ENCODE measurements at places on chromosomes 5 and 9.
A peak's percentile ranks its signal among the peaks of the same experiment; 100 is the strongest.

DNA sequence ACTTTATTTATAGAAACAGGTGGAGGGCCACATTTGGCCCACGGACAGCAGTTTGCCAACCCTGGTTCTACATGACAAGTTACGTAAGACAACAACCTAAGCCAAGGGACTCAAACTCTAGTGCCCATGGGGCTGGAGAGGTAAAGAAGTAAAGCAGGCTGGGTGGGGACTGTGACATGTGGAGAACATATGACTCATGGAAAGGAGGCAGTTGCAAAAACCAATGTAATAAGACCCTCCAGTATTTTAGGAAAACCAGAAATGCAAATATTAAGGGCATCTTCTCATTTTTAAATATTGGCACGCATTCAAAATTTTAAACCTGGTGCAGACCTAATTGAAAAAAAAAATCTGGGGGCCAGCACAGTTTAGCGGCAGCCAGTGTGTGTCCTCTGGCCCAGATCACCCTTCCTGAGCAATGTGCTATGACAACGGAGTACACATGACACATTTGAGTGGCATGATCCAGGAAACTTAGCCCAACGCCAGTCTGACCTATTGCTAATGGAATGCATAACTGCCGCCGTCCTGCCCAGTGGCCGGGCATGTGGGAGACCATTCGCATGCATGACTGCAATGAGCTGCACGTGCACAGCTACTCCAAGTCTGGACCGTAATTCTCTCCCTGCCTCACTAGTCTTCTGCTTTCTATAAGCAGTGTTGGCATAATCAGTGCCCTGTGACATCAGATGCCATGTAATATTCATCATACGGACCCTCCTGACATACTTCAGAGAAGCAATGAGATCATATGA lies 97.2 kb downstream of the SH3TC2 start:
- peak; percentile 94 for DNase-seq

DNA sequence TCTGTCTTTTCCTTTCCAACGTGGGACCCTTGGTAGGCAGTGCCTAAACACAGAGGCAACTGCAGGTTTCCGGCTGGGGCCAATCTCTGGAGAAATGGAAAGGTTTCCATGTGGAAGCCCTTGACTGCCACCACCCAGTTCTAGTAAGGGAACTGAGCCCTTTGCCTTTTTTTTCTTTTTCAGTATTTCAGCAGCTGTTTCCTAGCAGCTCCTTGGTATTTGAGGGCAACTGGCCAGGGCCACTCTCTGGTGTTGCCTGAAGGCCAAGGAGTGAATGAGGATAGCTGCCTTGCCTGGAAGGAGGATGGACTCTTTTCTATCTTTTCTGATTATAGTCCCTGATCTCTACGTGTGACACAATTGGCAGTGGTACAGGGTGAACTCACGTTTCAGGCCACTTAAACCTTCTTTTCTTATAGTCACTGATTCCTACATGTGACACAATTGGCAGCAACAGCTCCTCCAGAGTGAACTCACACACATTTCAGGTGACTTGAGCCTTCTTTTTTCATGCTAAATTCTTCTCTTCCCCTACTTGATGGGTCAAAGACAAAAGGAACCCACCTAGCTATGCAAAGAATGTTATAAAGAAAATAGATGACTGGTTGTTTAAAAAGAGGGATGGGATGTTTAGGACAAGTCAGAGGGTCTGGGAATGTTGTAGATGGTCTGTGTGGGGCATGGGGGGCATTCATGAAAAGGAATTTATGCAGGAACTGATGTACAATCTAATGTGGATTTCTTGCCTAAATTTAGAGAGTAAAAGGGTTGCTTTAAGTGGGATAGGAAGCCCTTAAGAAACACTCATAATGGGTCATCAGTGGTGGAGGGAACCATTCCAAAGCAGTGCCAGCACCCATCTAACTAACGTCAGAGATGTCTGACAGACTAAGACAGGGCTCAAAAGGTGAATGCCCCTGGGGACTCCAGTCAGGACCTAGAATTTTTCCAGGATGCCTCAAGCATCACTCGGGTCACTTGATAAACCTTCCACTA lies 190.1 kb downstream of the TMEM232 start:
- DNase-seq, result peak; percentile 73

DNA sequence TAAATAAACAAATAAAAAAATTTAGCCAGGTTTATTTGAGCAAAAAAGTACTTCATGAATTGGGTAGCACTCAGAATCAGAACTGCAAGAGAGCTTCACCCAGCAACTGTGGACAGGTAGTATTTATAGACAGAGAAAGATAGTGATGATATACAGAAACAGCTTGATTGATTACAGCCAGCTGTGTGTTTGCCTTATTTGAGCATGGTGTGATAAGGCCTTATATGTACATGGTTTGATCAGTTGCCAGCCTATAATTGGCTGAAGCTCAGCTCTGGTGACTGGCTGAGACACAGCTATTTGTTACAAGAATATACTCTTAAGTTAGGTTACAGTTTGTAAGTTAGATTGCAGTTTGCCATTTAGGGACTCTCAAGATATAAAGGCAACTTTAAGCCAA lies 34.3 kb upstream of the ARL15 start:
- no peak for DNase-seq

GRCh38 chr5:168176941-168177340 lies 114.5 kb upstream of the WWC1 start:
- no peak for DNase-seq

- DNase-seq, result no peak
Observed at GRCh38 chr9:14522627-14523379, 170.4 kb downstream of the ZDHHC21 start.

GRCh38 chr5:117859176-117859575 lies 1129.2 kb downstream of the DTWD2 start:
- no peak for DNase-seq

GRCh38 chr9:82128011-82128696 lies 139.6 kb downstream of the SPATA31D1 start:
- DNase-seq, result no peak

GRCh38 chr9:15306068-15306756 lies 804 bp downstream of the TTC39B start:
- DNase-seq, result peak; percentile 75

DNA sequence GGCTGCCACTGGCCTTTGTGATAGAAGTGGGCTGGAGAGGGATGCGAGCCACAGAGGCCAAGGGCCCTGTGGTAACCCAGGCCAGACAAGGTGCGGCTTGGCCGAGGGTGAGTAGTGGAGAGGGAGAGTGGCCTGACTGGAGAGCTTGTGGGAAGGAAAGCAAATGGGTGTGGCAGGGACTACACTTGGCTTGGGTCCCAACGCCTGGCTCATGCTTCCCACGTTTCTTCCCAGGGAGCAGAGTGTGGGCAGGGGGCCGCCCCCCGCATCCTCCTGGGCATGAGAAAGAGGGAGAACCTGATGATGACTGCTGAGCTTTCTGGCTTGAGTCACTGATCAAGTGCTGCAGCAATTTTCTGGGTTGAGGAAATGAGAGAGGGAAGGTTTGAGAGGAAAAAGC lies 95.7 kb downstream of the ANKH start:
- peak; percentile 11 for DNase-seq

GRCh38 chr9:92245005-92245797 lies 48.3 kb downstream of the IARS1 start:
- DNase-seq, result peak; percentile 74

DNA sequence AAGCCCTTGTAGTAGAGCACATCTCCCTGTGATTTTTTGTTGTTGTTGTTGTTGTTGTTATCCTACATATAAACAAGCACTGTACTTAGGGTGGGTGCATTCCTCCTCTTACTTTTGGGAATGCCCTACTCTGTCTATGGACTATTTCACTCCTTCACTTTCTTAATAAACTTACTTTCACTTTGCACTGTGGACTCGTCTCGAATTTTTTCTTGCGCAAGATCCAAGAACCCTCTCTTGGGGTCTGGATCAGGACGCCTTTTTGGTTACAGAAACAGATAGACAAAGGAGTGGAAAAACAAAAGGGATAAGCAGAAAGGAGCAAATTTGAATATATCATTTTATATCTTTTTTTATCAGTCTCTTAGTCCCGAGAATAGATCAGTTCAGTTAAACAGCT lies 14.4 kb upstream of the PAIP1 start:
- no peak for DNase-seq

- peak; percentile 91 for DNase-seq
Observed at GRCh38 chr5:179806250-179807048, at the start of gene MGAT4B. MGAT4B (minus strand) TSS chr5:179806866; CDS start chr5:179806583, 283 bp downstream.

DNA sequence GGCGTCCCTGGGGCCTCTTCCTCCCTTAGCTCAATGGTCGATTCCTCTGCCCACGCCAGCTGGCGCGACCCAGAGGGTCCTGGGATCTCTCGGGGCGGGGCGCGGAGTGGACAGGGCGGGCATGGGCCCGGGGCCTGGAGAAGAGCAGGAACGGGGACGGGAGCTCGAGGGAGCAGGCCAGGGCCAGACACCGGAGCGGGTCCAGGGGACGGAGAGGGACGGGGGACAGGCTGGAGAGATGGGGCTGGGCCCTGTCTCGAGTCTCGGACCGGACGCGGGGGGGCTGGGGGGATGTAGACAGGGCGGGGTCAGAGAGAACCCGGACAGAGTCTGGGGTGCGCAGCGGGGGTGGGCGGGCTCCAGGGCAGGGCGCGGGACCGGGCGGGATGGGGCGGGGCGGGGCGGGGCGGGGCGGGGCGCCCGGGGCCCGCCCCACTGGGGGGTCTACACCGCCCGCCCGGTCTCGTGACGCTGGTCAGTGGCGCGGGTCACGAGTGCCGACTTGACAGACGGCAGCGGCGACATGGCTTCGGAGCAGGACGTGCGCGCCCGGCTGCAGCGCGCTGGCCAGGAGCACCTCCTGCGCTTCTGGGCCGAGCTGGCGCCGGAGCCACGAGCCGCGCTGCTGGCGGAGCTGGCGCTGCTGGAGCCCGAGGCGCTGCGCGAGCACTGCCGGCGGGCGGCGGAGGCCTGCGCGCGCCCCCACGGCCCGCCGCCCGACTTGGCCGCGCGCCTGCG lies at the start of gene UAP1L1:
UAP1L1 (plus strand) TSS at position 508 of the 738 bp plus-strand sequence; CDS start at position 524, 16 bp downstream.
- DNase-seq, result peak; percentile 73

DNA sequence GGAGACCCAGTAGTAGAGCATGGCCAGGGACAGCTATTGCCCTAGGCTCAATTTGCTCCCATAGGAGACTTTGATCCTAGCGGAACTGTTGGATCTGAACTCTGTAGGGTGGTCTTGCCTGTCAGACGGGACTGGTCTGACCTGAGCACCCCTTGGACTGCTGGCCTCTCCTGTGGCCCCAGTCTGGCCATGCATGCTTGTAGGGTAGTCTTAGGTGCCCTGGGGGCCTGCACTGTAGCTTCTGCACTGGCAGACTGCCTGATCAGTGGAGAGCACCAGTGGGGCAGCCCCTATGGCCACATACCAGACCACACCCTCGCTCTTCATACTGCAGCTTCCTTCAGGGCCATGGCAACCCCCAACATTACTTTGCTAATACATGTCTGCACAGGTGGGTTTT lies 396.1 kb upstream of the GRAMD2B start:
- no peak for DNase-seq

- DNase-seq, result no peak
Observed at GRCh38 chr5:140344683-140345423, 1.6 kb downstream of the HBEGF start.

DNA sequence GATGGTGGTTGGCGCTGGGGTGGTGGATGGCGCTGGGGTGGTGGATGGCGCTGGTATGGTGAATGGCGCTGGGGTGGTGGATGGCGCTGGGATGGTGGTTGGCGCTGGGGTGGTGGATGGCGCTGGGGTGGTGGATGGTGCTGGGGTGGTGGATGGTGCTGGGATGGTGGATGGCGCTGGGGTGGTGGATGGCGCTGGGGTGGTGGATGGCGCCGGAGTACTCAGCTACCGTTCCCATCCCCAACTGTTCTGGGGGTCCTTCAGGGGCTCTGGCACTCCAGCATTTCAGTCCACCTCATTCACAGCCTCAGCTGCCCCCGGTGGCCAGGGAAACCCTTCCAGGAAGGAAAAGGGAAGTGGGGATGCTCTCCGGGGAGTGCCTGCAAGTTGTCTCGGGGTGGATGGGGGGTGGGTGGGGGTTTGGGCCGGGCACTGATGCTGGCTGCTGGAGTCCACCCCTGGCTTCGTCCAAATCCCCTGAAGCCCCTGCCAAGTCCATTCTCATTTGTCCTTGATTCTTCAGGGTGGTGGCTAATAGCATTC lies 147.3 kb upstream of the COL5A1 start:
- no peak for DNase-seq

DNA sequence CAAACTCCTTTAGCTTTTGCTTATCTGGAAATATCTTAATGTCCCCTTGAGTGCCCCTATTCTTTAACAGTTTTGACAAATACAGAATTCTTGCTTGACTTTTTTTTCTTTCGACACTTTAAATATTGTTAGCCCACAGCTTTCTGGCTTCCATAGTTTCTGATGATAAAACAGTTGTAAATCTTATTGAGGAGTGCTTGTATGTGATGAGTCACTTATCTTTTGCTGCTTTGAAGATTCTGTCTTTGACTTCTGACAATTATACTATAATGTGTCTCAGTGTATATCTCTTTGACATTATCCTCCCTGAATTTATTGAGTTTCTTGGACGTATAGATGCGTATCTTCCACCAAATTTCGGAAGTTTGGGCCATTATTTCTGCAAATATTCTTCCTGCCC lies 21.6 kb downstream of the FBXL17 start:
- DNase-seq, result no peak

DNA sequence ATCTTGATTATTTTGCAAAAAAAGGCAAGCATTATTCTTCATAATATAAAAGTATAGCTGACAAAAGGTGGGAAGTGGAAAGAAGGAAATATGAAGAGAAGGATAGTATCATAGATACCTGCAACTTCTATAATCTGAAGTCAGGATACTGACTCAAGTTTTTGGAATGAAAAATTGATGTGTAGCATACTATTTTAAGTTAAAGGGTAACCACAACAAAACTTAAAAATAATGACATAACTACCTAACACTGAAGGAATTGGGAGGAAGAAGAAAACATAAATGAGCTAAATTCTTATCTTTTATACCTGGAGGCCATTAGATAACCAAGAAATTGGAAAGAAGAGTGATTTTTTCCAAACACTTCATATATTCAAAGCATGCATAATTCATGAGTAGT lies 51.8 kb upstream of the TLE1 start:
- DNase-seq, result no peak

GRCh38 chr9:1207686-1208085 lies 157.5 kb downstream of the DMRT2 start:
- DNase-seq, result no peak

GRCh38 chr5:98627121-98627520 lies 146.3 kb upstream of the RGMB start:
- DNase-seq, result no peak

DNA sequence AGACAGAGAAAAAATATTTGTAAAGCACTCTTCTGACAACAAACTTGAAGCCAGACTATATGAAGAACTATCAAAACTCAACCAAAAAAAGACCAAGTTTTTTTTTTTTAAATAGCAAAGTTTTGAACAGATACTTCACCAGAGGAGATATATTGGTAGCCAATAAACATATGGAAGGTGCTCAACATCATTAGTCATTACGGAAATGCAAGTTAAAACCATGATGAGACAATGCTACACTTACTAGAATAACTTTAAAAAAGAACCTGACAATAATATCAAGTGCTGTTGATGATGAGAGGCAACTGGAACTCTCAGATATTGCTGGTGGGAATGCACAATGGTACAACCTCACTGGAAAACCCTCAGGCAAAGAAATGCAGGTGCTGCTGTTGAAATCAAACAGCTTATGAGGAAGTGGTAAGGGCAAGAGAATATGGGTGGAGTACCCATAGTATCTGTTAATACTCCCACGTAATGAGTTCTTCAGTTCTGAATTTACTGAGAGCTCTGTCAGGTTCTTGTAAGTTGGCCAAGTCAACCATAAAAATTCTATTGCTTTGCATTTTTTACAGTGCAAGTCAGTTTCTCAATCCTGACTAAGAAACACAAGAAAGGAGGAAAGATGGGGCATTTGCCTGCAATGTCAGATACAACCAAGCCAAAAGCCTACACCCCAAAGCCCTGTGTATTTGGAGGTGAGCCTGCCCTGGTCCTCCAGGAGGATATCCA lies 87.3 kb upstream of the GNAQ start:
- peak; percentile 64 for DNase-seq
